ENCODE measurements at places on chromosomes 13 and 19. TPM values are rescaled to one million over a fixed set of nuclear protein-coding genes. Genes with fewer than 3 reads are reported as not detected.

The CYP4F8 gene
- total RNA-seq, result not detected

The FSD1 gene
- 21.2 TPM for total RNA-seq

The PLK5 gene
- not detected for total RNA-seq

The PRDX2 gene
- 454 TPM for total RNA-seq

The ZNF8 gene
- 4.8 TPM for total RNA-seq

Data from epithelial cell of alveolus of lung (primary cell).